ENCODE measurements at places on chromosomes 5 and 9. TPM values are rescaled to one million over a fixed set of nuclear protein-coding genes. Genes with fewer than 3 reads are reported as not detected.

GRCh38 chr5:147481874-147482705, 27.8 kb downstream of the DPYSL3 start:
- no peak for DNase-seq

GRCh38 chr5:93893075-93893474, 151.7 kb upstream of the POU5F2 start:
- DNase-seq = no peak

GRCh38 chr5:28009576-28009975, 971.2 kb upstream of the CDH9 start:
- no peak for DNase-seq

The EFNA5 gene
- not detected for total RNA-seq

DNA sequence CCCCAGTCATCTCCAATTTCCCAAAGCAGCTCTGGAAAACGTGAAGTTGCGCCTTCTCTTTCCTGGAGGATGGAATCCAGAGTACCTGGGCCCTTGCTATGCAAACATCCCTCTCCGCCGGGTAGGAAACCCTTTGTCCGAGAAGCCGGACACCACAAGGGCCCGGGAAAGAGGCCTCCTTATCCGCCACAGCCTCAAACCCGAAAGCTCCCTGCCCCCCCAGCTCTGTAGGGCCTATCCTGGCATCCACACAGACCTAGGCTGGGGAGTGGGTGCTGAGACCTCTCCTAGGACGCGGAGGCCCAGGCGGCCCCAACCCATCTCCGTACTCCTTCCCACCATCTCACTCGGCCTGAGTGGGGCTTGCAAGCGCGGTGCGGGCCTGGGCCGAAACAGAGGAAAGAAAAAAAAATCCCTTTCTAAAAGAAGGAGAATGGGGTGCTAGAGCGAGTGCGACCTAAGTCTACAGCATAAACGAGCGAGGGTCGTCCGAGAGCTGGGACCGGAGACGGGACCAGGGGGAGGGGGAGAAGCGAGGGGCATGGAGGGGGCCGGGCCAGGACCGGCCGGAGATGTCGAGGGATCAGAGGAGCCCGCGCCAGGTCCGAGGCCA, 624 bp downstream of the FBXW11 start:
- peak; percentile 16 for DNase-seq

GRCh38 chr9:36980148-36980974, 53.7 kb downstream of the PAX5 start:
- DNase-seq = no peak

DNA sequence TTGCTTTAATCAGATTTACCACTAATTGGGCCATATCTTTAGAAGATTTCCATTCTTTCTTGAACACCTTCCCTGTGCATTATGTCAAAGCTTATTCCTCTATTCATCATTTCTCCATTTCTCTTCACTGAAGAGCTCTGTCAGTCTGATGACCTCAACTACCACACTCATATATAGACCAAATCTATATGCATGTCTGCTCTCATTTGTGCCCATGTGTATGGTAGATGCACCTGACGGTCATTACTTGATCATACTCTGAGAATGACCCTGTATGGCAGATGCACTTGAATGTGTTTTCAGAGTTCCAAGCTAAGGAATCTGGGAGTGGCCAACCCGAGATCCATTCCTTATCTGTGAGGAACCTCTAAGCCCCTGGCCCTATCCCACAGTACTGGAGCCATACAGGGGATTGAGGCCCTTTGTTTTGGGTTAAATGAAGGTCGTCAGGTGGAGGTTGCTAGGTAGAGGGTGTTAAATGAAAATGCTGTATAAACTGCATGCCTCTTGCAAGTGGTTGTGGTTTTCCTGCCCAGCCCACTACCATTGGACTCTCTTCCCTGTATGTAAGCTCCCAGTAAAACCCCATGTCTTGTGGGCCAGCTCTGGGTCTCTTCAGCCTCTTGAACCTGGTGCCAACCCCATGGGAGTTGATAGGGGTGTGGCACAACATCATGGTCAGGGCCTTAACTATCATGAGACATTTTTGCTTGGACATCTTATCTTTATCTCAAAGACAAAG, 229.5 kb downstream of the KIAA0825 start:
- DNase-seq = no peak

DNA sequence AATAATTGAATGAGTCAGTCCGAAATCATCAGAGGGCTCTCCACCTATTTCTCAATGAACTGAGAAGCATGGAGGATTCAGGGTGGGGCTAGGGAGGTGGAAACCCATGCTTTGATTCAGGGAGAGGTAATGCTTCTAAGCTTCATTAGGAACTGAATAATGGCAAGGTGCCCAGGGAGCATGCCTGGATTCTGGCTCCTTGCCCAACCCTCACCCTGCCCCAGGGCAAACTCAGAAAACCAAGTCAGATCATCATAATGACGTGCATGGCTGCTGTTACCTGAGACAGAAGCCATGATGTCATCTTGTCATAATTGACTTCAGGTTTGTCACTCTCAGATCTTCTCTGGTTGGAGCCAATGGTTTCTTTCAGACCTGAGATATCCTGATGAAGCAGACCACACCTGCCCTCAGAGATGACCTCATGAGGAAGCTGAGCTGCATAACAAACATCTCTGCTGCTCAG, 199.6 kb downstream of the SYK start:
- no peak for DNase-seq

The SPAG8 gene
- total RNA-seq = 0.27 TPM

The FGD3 gene
- total RNA-seq = 0.84 TPM

DNA sequence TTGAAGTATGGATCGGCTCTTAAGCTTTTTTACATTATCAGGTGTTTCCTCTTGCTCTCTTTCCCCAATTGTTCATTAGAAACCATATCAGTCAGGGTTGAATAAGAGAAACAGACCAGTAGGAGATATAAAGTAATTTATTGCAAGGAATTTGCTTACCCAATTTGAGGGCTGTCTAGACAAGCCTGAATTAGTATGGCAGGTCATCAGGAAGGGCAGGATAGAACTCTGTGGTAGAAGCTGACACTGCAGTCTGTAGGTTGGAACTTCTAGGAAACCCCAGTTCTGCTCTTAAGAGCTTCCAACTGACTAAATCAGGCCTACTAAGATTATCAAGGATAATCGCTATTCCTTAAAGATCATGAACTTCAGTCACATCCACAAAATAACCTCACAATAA, 24.3 kb downstream of the ISOC1 start:
- no peak for DNase-seq

- DNase-seq = peak; percentile 20
These were observed 508.5 kb upstream of the DAP start for GRCh38 chr5:11269515-11269914.

- DNase-seq = no peak
These were observed 48.4 kb upstream of the SMIM23 start for GRCh38 chr5:171736976-171737891.

- no peak for DNase-seq
These were observed 389.3 kb upstream of the DMAC1 start for GRCh38 chr9:8188723-8189407.

GRCh38 chr9:91494751-91495150, 71.1 kb upstream of the NFIL3 start:
- no peak for DNase-seq

- no peak for DNase-seq
These were observed 19.8 kb downstream of the STRBP start for GRCh38 chr9:123248630-123249029.

DNA sequence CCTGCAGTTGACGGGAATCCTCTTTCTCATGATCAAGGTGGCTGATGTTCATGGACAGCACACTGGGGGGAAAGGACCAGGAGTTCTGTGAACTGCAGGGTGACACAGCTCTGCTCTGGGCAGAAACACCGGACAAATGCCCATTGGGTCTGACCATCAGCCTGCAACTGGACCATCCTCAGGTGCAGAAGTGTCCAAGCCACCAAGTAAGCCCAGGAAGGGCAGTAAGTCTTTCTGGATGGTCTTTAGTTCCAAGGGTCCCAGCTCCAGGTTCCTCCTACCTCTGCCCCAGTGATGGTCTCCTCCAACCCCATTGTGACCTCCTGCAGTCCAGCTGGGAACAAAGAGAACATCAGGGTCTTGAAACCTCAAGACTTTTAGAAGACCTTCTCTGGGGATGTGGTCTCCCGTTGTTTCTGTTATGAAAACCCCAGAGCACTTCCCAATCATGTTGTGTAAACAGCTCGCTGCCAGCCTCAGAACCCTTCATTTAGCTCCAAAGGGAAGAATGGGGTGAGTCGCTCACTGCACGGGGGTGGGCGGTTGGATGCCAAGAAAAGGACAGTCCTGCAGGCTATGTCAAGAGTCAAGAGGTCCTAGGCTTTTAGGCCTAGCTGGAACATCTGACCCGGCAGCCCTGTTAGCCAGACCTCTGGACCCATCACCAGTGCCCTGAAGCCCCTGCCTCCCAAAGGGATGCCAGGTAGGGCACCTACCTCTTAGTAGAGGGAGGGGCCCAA, 41.8 kb upstream of the TCF7 start:
- no peak for DNase-seq

DNA sequence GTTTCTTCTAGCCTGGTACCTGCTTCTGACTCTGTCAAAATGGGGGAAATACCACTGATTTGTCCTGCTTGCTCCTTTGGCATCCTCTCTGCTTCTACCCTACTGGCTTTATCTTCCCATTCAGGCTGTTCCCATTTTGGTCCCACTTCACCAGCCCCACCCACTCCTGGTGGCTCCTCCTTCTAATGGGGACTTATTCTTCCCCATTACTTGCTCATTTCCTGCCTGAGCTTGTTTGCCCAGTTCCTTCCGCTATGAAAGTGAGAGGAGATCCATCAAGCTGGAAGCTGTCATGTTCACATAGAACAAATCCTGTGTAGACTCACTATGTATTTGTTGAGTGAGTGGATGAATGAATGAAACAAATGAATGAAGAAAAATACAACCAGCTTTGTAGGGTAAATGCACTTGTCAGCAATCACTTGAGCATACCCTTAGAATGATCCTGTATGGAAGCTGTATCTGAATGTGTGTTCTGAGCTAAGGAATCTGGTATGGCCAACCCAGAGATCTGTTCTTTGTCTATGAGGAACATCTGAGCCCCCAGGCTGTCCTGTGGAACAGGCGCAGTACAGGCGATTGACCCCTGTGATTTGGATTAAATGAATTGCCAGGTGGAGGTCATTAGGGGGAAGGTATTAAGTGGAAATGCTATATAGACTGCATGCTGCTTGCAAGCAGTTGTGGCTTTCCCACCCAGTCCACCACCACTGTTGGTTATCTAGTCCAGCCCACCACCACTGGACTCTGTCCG, 89.5 kb downstream of the APBA1 start:
- no peak for DNase-seq

DNA sequence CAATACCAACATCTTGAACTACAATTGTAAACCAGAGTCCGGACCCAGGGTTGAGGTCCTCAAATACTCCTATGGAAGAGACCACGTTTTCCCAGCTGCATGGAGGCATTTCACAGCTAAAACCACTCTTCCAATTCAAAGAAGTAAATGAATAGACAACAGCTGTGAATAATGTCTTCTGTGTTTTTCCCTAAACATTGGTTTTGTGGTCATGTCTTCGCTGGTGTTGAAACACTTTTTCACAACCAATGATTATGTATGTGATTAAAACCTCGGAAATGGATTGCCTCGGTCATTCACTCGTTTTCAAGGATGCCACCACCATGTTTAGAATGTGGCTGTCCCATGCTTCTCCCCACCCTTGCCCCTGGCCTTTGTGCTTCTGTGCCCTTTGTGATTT, 9.4 kb upstream of the TENT4A start:
- no peak for DNase-seq

GRCh38 chr9:99368341-99369326, 146.6 kb downstream of the SEC61B start:
- DNase-seq = no peak

The PPP3R2 gene
- total RNA-seq = not detected

- no peak for DNase-seq
These were observed 21.3 kb downstream of the AKNA start for GRCh38 chr9:114366334-114367128.

DNA sequence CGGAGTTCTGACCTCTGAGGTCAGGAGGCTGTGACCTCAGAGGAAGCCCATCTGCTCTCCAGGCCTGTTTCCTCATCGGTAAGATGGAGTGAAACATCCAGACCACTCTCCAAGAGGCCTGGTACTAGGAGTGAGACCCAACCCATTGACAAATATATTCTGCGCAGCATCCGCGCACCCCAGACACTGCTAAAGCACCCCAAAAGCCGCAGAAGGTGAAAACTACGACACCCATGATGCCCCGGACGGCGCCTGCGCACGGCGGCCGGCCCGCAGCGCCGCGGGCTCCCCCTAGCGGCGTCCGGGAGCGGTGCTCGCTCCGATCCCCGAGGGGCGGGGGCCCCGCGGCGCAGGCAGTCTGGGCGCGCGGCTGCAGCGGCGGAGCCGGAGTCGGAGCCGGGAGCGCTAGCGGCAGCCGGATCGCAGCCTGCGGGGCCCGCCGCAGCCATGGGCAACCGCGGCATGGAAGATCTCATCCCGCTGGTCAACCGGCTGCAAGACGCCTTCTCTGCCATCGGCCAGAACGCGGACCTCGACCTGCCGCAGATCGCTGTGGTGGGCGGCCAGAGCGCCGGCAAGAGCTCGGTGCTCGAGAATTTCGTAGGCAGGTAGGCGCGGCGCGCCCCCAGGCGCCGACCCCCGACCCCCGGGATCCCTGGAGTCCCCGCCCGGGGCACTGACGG, at the start of gene DNM1:
TSS of gene DNM1 (plus strand) at position 356 of the 683 bp plus-strand sequence. CDS start at position 448, 92 bp downstream.
- no peak for DNase-seq

DNA sequence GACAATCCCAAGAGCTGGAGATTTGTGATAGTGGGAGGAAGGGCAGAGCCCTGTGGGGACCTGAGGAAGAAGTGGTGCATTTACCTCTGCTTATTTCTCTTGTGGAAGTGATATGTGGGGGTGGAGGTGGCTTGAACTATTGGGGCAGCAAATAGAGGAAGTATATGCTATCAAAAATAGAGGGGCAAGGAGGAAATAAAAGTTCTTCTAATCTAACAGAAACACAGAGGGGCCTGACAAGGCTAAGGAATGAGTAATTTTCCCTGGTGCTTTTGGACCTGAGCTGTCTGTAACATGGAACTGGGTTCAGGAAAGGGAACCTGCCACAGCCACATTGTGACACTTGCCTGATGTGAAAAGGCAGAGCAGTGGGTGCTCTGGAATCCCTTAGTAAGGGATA, 378.6 kb upstream of the KLF4 start:
- DNase-seq = no peak

GRCh38 chr9:32344551-32345182, 39.8 kb upstream of the ACO1 start:
- DNase-seq = no peak

The MYMK gene
- total RNA-seq = not detected

GRCh38 chr5:145450286-145450885, 384.8 kb downstream of the PRELID2 start:
- DNase-seq = no peak

- DNase-seq = no peak
These were observed 780.5 kb upstream of the CDH9 start for GRCh38 chr5:27818888-27819287.

DNA sequence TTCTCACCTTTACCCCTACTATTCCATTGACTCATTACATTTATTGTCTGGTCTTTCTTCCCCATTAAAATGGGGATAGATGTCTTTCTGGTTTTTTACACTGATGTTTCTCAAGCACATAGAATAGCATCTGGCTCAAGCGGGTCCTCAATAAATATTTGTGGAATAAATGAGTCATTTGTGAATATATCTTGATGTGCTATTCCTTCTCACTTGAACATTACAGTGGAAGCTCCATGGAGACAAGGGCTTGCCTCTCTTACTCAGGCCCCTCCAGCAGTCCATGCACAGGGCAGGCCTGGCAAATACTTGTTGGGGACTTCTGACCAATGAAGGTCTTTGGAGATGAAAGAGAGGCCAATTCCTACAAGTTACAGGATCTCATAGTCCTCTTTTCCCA, 151.7 kb upstream of the TAS2R1 start:
- DNase-seq = no peak

The LYSMD3 gene
- total RNA-seq = 22.2 TPM

The TEX53 gene
- not detected for total RNA-seq

GRCh38 chr5:148808864-148809642, 17.4 kb upstream of the ADRB2 start:
- no peak for DNase-seq
